Activated T-cell treated with anti-CD3 and anti-CD28 coated beads for 48 hours (primary cell): ENCODE measurements at places on chromosomes 5 and 9.

DNA sequence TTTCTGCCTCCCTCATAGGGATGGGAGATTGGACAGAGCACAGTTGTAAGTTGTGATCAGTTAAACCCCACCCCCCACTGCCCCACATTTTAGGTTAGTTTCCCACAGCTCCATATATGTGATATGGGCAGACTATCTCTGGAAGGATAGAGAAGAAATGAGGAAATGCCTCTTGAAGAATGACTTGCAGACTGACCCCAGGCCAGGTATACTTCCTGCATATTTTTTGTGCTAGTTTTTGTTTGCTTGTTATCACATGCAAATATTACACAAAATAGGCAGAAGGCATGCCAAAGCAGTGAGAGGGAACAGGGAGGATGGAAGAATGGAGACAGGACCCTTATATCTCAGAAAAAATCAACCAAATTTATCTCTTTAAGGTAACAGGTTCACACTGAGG is 10.1 kb upstream of the GLRX start:
- DNase-seq: no peak

DNA sequence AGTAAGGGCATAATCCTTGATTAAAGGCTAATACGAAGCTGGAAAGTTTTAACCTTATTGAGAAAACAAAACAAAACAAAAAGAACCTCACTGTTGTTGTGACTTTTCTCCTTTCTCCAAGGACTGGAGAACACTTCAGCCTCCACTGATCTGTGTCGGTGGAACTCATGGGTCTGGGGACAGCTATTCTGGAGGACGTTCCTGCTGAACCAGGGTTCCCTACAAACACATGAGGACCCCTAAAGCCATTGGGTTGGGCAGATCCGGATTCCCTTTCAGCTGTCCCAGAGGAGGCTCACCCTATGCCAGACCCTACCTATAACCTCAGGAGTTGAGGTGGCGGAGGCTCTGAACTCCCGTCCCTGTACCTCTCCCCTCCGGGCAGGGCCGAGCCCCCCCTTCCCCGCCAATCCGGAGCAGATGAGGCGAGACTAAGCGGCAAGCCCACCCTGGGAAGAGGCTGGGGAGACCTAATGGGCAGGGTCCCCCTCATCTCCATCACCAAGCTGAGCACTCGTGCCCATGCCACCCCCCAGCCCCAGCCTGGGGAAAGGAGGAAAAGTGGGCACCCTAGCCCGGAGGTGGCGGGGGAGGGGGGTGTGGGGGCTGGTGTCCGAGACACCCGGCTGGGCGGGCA is 1.6 kb upstream of the TCF7 start:
- no peak for DNase-seq

- no peak for DNase-seq
These were observed 73.1 kb downstream of the FEM1C start for GRCh38 chr5:115471345-115472063.

GRCh38 chr9:32384002-32384363 is 460 bp upstream of the ACO1 start:
- DNase-seq: no peak

DNA sequence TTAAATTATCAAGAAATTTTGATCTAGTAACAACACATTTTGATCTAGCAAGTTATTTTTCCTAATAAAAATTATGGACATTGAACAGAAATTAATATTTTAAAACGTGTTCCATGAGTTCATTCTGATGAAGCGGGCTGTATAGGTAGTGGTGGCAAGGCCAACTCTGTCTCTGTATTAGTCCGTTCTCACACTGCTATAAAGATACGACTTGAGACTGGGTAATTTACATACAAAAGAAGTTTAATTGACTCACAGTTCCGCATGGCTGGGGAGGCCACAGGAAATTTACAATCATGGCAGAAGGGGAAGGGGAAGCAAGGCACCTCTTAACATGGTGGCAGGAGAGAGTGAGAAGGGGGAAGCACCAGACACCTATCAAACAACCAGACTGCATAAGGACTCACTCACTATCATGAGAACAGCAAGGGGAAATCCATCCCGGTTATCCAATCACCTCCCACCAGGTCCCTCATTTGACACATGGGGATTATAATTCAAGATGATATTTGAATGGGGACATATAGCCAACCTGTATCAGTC is 61.2 kb downstream of the TMEM232 start:
- no peak for DNase-seq

GRCh38 chr9:134396258-134396742 is 70.0 kb downstream of the RXRA start:
- peak; percentile 55 for DNase-seq

- DNase-seq: no peak
These were observed 166.8 kb upstream of the MAP3K1 start for GRCh38 chr5:56648460-56649034.
